Ecto neural progenitor cell (in vitro differentiated cells): ENCODE measurements at places on chromosomes 6 and 20.

DNA sequence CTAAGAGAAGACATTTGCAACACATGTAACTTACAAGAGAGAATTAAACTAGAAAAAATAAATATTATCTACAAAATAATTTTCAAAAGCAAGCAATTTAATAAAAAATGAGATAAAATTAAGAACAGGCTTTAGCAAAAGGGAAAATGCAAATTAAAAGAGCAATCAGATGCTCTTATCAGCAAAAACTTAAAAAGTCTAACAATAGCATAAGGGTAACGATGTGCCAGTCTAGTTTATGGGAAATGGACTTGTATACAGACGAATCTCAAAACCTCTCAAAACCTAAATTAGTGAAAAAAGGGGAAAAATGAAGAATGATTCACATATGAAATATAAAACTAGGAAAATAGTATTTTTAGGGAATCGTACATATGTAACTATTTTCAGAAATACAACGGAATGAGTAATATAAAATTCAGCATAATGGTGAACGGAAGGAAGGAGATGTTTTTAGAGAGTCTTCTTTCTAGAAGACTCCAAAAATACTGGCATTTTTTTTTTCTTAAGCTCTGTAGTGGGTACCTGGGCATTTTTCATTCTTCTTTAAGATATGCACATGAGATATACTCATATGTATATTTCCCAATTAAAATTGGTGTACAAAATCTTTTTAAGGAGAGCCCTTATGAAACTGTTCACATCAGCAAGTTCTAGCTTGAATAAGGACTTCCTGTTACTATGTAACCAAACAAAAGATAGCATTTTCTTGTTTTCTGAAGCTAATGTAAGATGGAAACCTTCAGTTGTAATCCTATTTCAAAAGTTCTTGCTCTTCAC, 927 bp upstream of the MANEA start:
- DNase-seq = no peak

- DNase-seq = no peak
Observed at GRCh38 chr6:36722879-36723278, 25.3 kb downstream of the RAB44 start.

- no peak for DNase-seq
Observed at GRCh38 chr6:20740727-20741126, 206.5 kb downstream of the CDKAL1 start.

GRCh38 chr20:58646703-58647102, 4.4 kb upstream of the STX16 start:
- peak; percentile 14 for DNase-seq

DNA sequence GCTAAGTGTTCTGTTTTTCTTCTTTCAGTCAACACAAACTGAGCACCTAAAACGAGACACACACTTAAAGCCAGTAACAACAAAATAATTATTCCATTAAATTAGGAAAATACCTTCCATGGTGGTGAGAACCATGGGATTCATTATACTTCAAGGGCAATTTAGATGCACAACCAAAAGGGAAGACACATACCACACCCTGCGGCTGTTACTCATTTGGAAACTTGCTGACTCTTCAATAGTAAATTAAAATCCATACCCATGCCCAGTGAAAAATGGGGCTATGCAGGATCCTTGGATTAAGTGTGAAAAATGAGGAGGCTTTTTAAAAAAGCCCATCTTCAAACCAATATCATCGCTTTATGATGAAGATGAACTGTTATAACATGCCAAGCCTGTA, 142.7 kb downstream of the GJA10 start:
- DNase-seq = no peak

GRCh38 chr20:34111702-34112599, at the start of gene EIF2S2:
Gene EIF2S2 (minus strand): TSS chr20:34112243. CDS start chr20:34112110, 133 bp downstream.
- DNase-seq = peak; percentile 97

GRCh38 chr6:117478853-117479231, 3.6 kb upstream of the DCBLD1 start:
- DNase-seq = no peak

- no peak for DNase-seq
Observed at GRCh38 chr20:24296477-24297261, 172.8 kb upstream of the SYNDIG1 start.

GRCh38 chr6:85672623-85673022, 29.9 kb upstream of the SYNCRIP start:
- DNase-seq = no peak

- no peak for DNase-seq
Observed at GRCh38 chr20:43565758-43566104, 6.9 kb downstream of the SGK2 start.
